ENCODE measurements at places on chromosomes 1 and 21.

- no peak for DNase-seq
Measured at GRCh38 chr1:86939406-86939805, 25.0 kb downstream of the HS2ST1 start.

- DNase-seq = no peak
Measured at GRCh38 chr1:221440658-221441057, 301.2 kb downstream of the DUSP10 start.

- no peak for DNase-seq
Measured at GRCh38 chr1:227265891-227266290, 52.4 kb downstream of the CDC42BPA start.

- DNase-seq = no peak
Measured at GRCh38 chr1:57494530-57495079, 70.7 kb upstream of the DAB1 start.

DNA sequence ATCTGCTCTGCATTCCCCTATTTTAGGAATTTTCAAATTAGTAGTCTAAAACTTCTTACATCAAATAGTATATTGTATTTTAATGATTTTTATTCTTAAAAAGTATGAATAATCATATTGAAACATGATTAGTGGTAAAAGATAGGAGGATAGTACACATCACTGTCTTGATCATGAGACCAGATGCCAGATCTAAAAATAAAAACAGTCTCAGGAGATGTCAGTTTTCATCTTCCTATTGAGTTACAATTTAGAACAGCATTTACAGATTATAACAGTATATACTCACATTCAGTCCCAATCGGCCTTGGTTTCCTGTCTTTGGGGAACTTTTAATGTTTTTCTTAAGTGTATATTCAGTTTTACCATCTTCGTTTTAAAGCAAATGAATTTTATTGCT is 95.9 kb downstream of the USP25 start:
- DNase-seq = no peak

- DNase-seq = no peak
Measured at GRCh38 chr21:15015622-15016471, 49.0 kb downstream of the NRIP1 start.
